ENCODE measurements at places on chromosomes 2 and 18. TPM values are rescaled to one million over a fixed set of nuclear protein-coding genes. Genes with fewer than 3 reads are reported as not detected.
A peak's percentile ranks its signal among the peaks of the same experiment; 100 is the strongest.

GRCh38 chr2:198411936-198412335 lies 607.5 kb downstream of the PLCL1 start:
- DNase-seq, result no peak
- no peak overlapping the region for H3K27ac ChIP-seq
- no peaks in the 10 kb centered on the region for H3K4me1 ChIP-seq
- no peak overlapping the region for H3K4me3 ChIP-seq
- H3K36me3 ChIP-seq, result no peaks in the 10 kb centered on the region
- peaks cover 3% of the 10 kb centered on the region for H3K27me3 ChIP-seq

GRCh38 chr2:201090574-201090973 lies 18.8 kb downstream of the NDUFB3 start:
- no peak overlapping the region for H3K27ac ChIP-seq
- no peaks in the 10 kb centered on the region for H3K4me1 ChIP-seq
- DNase-seq, result no peak
- no peak overlapping the region for H3K4me3 ChIP-seq
- peaks cover 11% of the 10 kb centered on the region for H3K36me3 ChIP-seq

- no peak overlapping the region for H3K27ac ChIP-seq
- no peaks in the 10 kb centered on the region for H3K27me3 ChIP-seq
- no peak for DNase-seq
- H3K36me3 ChIP-seq, result no peaks in the 10 kb centered on the region
These were observed 9.5 kb upstream of the KDSR start for GRCh38 chr18:63376538-63376937.

DNA sequence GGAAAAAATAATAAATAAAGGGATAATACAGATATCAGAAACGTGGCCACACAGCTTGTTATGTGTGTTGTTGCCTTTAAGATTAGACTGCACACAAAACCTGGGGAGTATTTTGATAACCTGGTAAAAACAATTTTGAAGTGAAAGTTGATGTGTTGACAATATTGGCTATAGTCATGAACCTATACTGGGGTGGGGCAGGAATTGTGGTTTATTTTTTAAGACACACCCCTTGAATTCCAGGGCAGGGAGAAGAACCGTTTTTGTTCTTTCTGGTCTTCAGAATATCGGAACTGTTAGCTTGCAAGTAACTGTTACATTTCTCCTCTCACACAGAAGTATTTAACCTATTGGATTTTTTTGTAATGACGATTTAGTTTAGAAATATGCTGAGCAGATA lies 80.4 kb downstream of the LIMS1 start:
- H3K27ac ChIP-seq, result no peak overlapping the region
- H3K27me3 ChIP-seq, result no peaks in the 10 kb centered on the region
- no peak overlapping the region for H3K4me3 ChIP-seq
- no peak for DNase-seq
- H3K36me3 ChIP-seq, result no peaks in the 10 kb centered on the region
- H3K4me1 ChIP-seq, result peaks cover 38% of the 10 kb centered on the region

GRCh38 chr2:128437204-128437565 lies 118.5 kb upstream of the HS6ST1 start:
- H3K4me3 ChIP-seq, result no peak overlapping the region
- H3K27ac ChIP-seq, result no peak overlapping the region
- DNase-seq, result no peak
- peaks cover 29% of the 10 kb centered on the region for H3K27me3 ChIP-seq
- peaks cover 2% of the 10 kb centered on the region for H3K4me1 ChIP-seq
- H3K36me3 ChIP-seq, result no peaks in the 10 kb centered on the region

GRCh38 chr2:160568856-160569255 lies 75.2 kb upstream of the RBMS1 start:
- no peak overlapping the region for H3K4me3 ChIP-seq
- H3K4me1 ChIP-seq, result no peaks in the 10 kb centered on the region
- DNase-seq, result no peak
- H3K27me3 ChIP-seq, result no peaks in the 10 kb centered on the region

Gene RAPGEF4
- 11.9 TPM for total RNA-seq

GRCh38 chr2:43215673-43216255 lies 10.6 kb downstream of the ZFP36L2 start:
- H3K4me3 ChIP-seq, result no peak overlapping the region
- H3K27me3 ChIP-seq, result no peaks in the 10 kb centered on the region
- peaks cover 34% of the 10 kb centered on the region for H3K4me1 ChIP-seq
- no peak overlapping the region for H3K27ac ChIP-seq

- peaks cover 19% of the 10 kb centered on the region for H3K4me1 ChIP-seq
- no peak overlapping the region for H3K27ac ChIP-seq
- H3K4me3 ChIP-seq, result no peak overlapping the region
- H3K36me3 ChIP-seq, result peaks cover 3% of the 10 kb centered on the region
These were observed 64.2 kb downstream of the WDR75 start for GRCh38 chr2:189505492-189505891.

- H3K36me3 ChIP-seq, result no peaks in the 10 kb centered on the region
- no peak for DNase-seq
- H3K4me3 ChIP-seq, result no peak overlapping the region
These were observed 65.1 kb downstream of the SMIM21 start for GRCh38 chr18:75362435-75362834.

Gene ELAC1
- 9.2 TPM for total RNA-seq

- H3K4me1 ChIP-seq, result peaks cover 43% of the 10 kb centered on the region
- peaks cover 13% of the 10 kb centered on the region for H3K27me3 ChIP-seq
- H3K4me3 ChIP-seq, result no peak overlapping the region
- no peak overlapping the region for H3K27ac ChIP-seq
- DNase-seq, result no peak
- H3K36me3 ChIP-seq, result no peaks in the 10 kb centered on the region
These were observed 281.9 kb downstream of the SRBD1 start for GRCh38 chr2:45329045-45329677.

Gene ASAP2
- total RNA-seq, result 69.3 TPM

- no peak overlapping the region for H3K4me3 ChIP-seq
- H3K27ac ChIP-seq, result no peak overlapping the region
- H3K27me3 ChIP-seq, result peaks cover 3% of the 10 kb centered on the region
- no peak for DNase-seq
- no peaks in the 10 kb centered on the region for H3K4me1 ChIP-seq
These were observed 88.5 kb upstream of the TACR1 start for GRCh38 chr2:75287624-75288316.

GRCh38 chr2:105797298-105797819 lies 52.6 kb downstream of the NCK2 start:
- no peak overlapping the region for H3K4me3 ChIP-seq
- peaks cover 2% of the 10 kb centered on the region for H3K36me3 ChIP-seq
- H3K27ac ChIP-seq, result peak overlapping the region; percentile 35
- no peaks in the 10 kb centered on the region for H3K27me3 ChIP-seq

DNA sequence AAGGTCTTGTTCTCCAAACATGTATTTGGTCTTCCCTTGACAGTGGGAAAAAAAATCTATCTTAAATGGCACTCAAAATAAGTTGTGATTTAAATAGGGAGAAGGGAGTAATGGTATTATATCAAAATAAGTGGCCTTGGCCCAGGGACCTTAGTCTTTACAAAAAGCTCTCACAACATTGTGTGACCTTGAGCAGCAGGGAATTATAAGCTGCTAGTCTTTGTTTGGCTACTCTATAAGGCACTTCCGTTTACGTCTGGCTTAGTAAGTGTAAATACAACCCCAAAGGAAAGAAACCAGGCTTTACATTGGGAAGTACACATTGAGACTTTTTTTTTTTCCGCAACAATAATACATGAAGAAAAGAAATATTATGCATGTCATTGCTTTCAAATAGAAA lies 734.0 kb upstream of the LINC00305 start:
- no peak overlapping the region for H3K4me3 ChIP-seq
- no peaks in the 10 kb centered on the region for H3K27me3 ChIP-seq
- peaks cover 6% of the 10 kb centered on the region for H3K4me1 ChIP-seq
- no peak for DNase-seq

Gene ERFE
- total RNA-seq, result 1.3 TPM

- no peaks in the 10 kb centered on the region for H3K27me3 ChIP-seq
- H3K4me1 ChIP-seq, result no peaks in the 10 kb centered on the region
- no peak overlapping the region for H3K27ac ChIP-seq
- H3K36me3 ChIP-seq, result peaks cover 4% of the 10 kb centered on the region
- no peak for DNase-seq
- H3K4me3 ChIP-seq, result no peak overlapping the region
These were observed 293 bp upstream of the D2HGDH start for GRCh38 chr2:241734208-241734466.

Gene ACVR1C
- 2.4 TPM for total RNA-seq

- DNase-seq, result no peak
- H3K36me3 ChIP-seq, result peaks cover 1% of the 10 kb centered on the region
- H3K27ac ChIP-seq, result no peak overlapping the region
- H3K4me1 ChIP-seq, result peaks cover 2% of the 10 kb centered on the region
- H3K27me3 ChIP-seq, result peaks cover 8% of the 10 kb centered on the region
- H3K4me3 ChIP-seq, result no peak overlapping the region
These were observed 281.7 kb upstream of the CCDC68 start for GRCh38 chr18:55240978-55241377.

Gene FAM237A
- not detected for total RNA-seq

Gene MFSD6
- 15.4 TPM for total RNA-seq

- no peak for DNase-seq
- H3K4me1 ChIP-seq, result peaks cover 29% of the 10 kb centered on the region
- no peaks in the 10 kb centered on the region for H3K27me3 ChIP-seq
- H3K27ac ChIP-seq, result peak overlapping the region; percentile 98
These were observed 583 bp downstream of the NEMP2 start for GRCh38 chr2:190533968-190534309.

- no peak for DNase-seq
- peaks cover 21% of the 10 kb centered on the region for H3K27me3 ChIP-seq
- H3K4me3 ChIP-seq, result no peak overlapping the region
- H3K36me3 ChIP-seq, result no peaks in the 10 kb centered on the region
- H3K27ac ChIP-seq, result no peak overlapping the region
These were observed 8.1 kb downstream of the AMER3 start for GRCh38 chr2:130763405-130763804.

Gene RGPD6
- 48.2 TPM for total RNA-seq

- H3K36me3 ChIP-seq, result peaks cover 59% of the 10 kb centered on the region
- no peaks in the 10 kb centered on the region for H3K27me3 ChIP-seq
- H3K4me1 ChIP-seq, result peaks cover 64% of the 10 kb centered on the region
These were observed 13.2 kb downstream of the FN1 start for GRCh38 chr2:215422676-215423075.

GRCh38 chr2:172996387-172996961 lies 79.2 kb upstream of the MAP3K20 start:
- H3K27ac ChIP-seq, result no peak overlapping the region
- H3K27me3 ChIP-seq, result no peaks in the 10 kb centered on the region
- H3K4me1 ChIP-seq, result peaks cover 19% of the 10 kb centered on the region
- no peak for DNase-seq

DNA sequence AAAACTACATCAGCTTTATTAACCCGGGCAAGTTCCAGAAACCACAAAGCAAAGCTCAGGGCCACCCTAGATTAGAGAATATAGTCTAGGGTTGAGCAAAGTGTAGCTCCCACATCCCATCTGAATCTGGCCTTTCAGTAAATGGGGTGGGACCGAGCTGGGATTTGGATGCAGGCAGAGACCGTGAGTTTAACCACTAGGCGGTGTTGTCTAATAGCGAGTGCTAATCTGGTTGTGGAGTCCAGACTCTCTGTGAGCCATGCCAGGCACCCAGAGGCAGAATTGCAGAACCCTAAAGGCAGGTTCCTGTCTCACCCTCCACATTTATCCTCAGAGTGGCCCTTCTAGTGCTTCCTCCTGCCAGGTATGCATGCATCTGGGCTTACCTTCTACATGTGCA lies 435.9 kb downstream of the TSN start:
- peak; percentile 19 for DNase-seq
- no peaks in the 10 kb centered on the region for H3K27me3 ChIP-seq
- H3K4me3 ChIP-seq, result no peak overlapping the region
- peaks cover 4% of the 10 kb centered on the region for H3K4me1 ChIP-seq
- H3K36me3 ChIP-seq, result no peaks in the 10 kb centered on the region
- H3K27ac ChIP-seq, result no peak overlapping the region

GRCh38 chr2:113826346-113827285 lies 63.3 kb upstream of the ACTR3 start:
- H3K27me3 ChIP-seq, result peaks cover 5% of the 10 kb centered on the region
- H3K4me3 ChIP-seq, result no peak overlapping the region
- H3K4me1 ChIP-seq, result peaks cover 10% of the 10 kb centered on the region
- H3K36me3 ChIP-seq, result no peaks in the 10 kb centered on the region
- no peak for DNase-seq

DNA sequence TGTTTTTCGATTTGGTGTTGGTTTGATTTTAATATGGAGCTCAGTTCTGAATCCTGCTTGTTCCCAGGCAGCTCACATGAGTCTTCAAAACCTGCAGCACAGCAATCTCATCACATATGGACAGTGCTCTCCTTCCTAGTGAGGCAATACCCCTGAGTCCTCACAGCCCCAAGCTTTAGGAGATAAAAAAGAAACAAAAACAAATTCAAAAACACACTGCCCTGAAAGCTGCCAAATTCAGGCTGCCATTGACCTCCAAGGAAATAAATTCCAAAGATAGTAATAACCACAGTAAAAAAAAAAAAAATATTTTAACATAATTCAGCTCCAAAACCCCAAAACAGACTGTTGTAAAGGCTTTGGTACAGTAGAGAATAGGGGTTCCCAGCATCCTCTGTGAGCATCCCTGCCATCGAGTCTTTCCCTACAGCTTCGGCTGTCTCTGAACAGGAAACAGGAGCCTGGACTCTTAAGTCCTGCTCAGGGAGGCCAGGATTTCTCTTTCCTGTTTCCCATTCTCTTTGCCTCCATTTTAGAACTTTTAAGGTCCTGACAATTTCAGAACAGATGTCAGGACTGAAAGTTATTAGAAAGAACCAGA lies 14.7 kb upstream of the SP3 start:
- peaks cover 5% of the 10 kb centered on the region for H3K27me3 ChIP-seq
- DNase-seq, result no peak
- no peak overlapping the region for H3K4me3 ChIP-seq
- peaks cover 5% of the 10 kb centered on the region for H3K4me1 ChIP-seq

Gene DIPK1C
- total RNA-seq, result not detected

- no peaks in the 10 kb centered on the region for H3K27me3 ChIP-seq
- H3K36me3 ChIP-seq, result peaks cover 2% of the 10 kb centered on the region
- DNase-seq, result no peak
- H3K4me3 ChIP-seq, result no peak overlapping the region
- no peaks in the 10 kb centered on the region for H3K4me1 ChIP-seq
These were observed 134.7 kb downstream of the VIT start for GRCh38 chr2:36831185-36831584.

Gene THSD7B
- total RNA-seq, result 10.3 TPM

DNA sequence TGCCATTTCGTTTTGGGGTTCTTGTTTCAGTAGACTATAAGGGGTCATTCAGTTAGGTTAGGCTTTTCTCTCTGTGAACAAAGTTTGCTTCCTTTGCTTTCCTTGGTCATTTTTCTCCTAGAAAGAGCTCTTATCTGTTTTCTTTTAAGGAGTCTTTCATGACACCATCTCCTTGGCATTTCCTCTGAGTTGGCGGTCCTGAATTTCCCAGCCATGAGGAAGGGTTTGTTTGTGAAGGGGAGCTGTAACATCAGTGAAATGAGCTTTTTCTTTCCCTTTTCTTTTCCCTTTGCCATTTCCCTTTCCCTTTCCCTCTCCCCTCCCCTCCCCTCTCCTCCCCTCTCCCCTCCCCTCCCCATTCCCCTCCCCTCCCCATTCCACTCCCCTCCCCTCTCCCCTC lies 61.7 kb downstream of the MAP4K4 start:
- peaks cover 41% of the 10 kb centered on the region for H3K4me1 ChIP-seq
- H3K36me3 ChIP-seq, result peaks cover 6% of the 10 kb centered on the region
- H3K4me3 ChIP-seq, result no peak overlapping the region
- H3K27me3 ChIP-seq, result no peaks in the 10 kb centered on the region
- H3K27ac ChIP-seq, result no peak overlapping the region

GRCh38 chr2:176002688-176003210 lies 682 bp upstream of the LNPK start:
- DNase-seq, result no peak
- H3K27ac ChIP-seq, result peak overlapping the region; percentile 96
- H3K4me1 ChIP-seq, result peaks cover 21% of the 10 kb centered on the region
- H3K27me3 ChIP-seq, result peaks cover 5% of the 10 kb centered on the region
- H3K4me3 ChIP-seq, result peak overlapping the region; percentile 87

Measured in progenitor cell of endocrine pancreas (in vitro differentiated cells).